Stimulated activated CD4-positive, alpha-beta T cell treated with anti-CD3 and anti-CD28 coated beads, Interleukin-4, amount 100 ng/mL, for 4 hours (primary cell): ENCODE measurements at places on chromosomes 3 and 15.

GRCh38 chr3:157079676-157080369, 80.1 kb downstream of the CCNL1 start:
- no peak for DNase-seq

DNA sequence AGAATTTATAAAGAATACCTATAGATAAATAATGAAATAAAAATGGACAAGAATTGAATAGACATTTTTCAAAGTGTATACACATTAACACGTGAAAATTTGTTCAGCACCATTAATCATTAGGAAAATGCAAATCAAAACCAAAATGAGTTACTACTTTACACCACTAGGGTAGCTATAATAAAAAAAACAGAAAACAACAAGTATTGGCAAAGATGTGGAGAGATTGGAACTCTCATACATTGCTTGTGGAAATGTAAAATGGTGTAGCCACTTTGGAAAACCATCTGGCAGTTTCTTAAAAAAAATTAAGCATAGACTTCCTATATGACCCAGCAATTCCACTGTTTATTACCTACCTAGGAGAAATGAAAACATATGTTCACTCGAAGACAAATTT, 172.8 kb upstream of the P2RY1 start:
- DNase-seq: no peak

DNA sequence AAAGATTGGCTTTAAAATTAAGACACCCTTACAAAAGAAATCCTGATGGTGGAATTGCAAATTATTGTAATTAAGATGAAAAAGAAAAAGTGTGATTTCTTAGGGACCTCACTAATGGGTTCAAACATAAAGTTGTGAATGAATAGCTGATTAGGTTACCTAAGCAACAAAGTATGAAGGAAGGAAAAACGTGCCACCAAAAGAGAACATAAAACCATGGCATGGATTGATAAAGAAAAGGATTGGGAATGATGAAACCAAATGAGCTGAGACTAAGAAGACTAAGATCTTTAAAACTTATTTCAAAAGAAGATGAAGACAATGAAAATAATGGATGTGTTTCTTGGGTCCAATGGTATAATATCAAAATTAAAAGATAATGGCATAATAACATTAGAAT, 32.2 kb upstream of the GUCA1C start:
- DNase-seq: no peak

DNA sequence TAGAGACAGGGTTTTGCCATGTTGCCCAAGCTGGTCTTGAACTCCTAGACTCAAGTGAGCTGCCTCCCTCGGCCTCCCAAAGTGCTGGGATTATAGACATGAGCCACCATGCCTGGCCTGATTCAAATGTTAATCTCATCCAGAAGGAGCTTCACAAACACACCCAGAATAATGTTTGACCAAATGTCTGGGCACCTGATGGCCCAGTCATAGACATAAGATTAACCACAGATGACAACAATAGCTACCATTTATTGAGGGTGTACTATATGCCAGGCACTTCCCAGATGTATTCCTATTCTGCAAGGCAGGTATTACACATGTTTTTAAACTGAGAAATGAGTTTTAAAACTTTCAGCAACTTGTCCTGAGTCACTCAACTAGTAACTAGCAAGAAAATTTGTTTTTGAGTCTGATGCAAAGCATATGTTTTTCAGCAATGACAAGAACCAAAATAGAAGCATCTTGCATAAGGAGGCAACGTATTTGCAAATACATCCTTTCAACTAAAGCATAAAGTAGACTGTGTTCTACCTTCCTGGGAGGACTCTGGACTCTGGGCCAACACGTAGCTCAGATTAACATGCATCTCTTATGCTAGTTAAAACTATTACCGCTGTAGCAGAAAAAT, 8.1 kb upstream of the SPG21 start:
- no peak for DNase-seq

- DNase-seq: no peak
Observed at GRCh38 chr3:26703519-26703918, 80.9 kb downstream of the LRRC3B start.

- no peak for DNase-seq
Observed at GRCh38 chr15:37764733-37765191, 169.7 kb upstream of the TMCO5A start.

DNA sequence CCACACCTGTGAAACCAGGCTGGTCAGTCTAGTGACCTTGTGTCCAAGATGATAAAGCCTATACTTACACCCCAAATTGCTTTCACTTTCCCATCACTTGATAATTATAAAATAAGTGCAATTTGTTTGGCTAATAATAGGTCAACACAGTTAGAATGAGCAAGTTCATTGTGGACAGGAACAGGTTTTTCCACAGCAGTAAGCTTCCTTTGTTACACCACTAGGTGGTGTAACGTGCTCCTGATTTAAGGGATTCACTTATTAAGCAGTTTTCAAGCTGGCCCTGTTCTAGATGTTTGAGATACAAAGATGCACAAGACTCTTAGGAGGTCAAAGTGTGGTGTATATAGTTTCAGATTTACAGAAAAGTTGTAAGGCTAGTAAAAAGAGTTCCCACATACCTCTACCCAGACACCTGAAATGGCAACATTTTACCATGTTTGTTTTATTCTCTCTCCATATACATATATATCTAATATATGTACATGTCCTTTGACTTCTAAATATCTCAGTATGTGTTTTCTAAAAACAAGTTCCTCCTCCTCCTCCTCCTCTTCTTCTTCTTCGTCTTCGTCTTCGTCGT, 6.8 kb upstream of the MFSD1 start:
- DNase-seq: no peak

GRCh38 chr15:95365511-95366107, 964.9 kb upstream of the NR2F2 start:
- DNase-seq: no peak

DNA sequence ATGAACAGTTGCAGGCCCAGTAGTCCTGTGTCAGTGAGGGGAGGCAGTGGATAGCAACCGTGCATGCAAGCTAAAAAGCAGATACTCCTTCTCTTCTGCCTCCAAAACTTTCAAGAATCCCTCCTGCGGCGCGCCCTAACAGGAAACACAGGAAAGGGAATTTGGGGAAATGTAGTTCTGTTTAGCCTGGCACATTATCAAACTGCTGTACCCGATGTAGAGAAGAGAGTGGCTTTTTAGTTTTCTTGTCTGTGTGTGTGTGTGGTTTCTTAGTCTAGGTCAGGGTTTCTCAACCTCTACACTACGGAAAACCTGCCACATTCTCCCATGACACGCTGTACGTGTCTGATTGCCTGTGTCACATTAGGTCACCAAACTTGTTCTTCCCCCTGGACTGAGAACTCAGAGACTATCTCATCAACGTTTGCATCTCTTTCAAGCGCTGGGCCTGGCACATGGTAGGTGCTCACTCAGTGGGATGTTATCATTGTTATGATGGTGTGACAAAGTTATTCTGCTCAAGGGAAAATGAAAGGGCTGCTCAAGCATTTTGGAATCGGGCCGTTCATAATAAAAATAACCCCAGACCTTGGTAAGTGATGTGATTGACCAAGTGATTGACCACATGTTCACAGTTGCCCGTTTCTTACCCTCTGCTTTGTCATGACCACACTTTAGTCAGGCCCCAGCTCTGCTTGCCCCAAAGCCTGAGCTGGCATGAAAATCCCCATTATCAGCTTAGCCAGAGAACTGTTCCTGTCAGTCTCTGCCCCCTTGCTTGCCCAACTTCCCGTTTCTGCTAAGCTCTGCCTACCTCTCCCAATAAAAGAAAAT, 33.2 kb downstream of the TM4SF4 start:
- no peak for DNase-seq

DNA sequence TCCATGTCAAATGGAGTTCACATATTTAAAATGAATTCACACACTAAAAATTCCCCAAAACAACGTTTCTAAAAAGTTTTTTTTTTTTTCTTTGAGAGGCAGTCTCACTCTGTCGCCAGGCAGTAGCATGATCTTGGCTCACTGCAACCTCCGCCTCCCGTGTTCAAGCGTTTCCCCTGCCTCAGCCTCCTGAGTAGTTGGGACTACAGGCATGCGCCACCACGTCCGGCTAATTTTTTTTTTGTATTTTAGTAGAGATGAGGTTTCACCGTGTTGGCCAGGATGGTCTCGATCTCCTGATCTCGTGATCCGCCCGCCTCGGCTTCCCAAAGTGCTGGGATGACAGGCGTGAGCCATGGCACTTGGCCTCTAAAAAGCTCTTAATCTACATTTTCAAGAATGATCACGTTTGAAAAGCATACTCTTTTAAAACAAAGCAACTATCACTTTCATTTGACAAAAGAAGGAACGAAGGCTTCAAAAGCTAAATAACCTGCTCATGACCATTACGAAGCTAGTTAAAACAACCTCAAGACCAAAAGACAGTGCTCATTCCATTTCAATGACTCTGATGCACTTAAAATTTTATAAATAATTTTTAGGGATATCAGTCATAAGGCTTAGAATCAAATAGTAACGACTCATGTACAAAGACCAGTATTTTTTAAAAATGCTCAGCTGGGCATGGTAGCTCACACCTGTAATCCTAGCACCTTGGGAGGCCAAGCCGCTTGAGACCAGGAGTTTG, 5.5 kb downstream of the UBE3A start:
- DNase-seq: no peak

DNA sequence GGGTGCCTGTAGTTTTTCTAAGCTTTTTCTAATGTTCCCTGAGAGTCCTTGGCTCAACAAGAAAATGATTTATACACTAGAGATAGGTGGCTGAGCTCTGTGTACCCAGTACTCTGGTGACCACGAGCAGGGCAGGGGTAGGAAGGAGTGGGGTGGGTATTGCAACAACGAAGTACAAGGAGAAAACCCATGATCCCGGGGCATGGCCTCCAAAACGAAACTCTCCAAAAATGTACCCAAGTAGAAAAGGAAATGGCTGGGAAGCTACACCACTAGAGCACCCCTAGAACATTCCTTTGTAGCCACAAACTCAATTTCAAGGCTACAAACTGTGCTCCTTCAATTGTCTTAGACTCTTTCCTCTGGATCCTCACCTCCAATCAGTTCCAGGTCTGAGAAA, 138.9 kb downstream of the DUT start:
- no peak for DNase-seq

- DNase-seq: no peak
Observed at GRCh38 chr3:190644035-190644434, 130.2 kb downstream of the IL1RAP start.

DNA sequence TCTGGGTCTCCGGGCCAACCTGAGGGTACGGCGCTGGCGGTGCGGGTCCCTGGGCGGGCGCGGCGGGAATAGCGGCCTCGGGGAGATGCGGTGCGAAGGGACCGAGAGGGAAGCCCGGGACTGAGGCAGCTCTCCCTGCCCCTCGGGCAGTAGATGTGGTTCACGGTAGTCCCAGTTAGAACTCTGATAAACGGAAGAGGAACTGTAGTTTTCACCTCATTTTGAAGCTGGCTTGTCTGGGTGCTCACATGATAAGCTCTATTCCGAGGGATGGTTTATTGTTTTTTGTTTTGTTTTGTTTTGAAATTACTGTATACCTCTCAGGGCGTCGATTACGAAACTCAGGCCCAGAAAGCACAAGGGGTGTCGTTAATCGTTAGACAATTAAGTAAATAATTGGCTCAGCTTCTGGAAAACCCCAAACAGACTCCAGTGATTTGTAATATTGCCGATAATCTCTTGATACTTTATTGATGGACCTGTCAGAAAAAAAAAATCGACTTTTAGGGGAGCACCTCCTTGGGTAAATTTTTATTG, 413 bp downstream of the NUSAP1 start:
- no peak for DNase-seq

- DNase-seq: peak; percentile 1
Observed at GRCh38 chr15:77027697-77028450, 32.9 kb downstream of the PSTPIP1 start.

DNA sequence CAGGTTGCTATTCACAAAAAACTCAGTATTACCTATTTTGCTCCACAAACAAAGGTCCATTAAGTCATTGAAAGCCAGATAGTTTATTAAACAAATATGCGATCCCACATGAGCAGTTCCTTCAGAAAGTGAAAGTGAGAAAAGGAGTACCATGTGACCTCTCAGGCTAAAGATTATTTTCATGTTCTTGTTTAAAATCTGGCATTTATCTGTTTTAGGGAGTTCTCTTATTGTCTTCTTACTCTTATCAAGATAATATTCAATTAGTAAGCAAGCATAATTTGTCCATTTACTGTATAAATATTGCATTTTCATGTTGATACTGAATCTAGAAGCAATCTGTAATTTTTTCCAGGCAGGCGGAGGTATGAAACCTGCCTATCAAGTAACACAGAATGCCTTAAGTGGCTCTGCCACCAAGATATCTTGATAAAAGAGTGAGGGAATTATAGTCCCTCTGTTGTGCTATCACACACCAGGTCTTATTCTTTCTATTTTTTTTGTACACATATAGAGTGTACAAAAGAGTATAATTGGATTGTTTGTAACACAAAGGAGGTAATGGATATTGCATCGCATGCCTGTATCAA, 20.1 kb upstream of the PLSCR5 start:
- no peak for DNase-seq

DNA sequence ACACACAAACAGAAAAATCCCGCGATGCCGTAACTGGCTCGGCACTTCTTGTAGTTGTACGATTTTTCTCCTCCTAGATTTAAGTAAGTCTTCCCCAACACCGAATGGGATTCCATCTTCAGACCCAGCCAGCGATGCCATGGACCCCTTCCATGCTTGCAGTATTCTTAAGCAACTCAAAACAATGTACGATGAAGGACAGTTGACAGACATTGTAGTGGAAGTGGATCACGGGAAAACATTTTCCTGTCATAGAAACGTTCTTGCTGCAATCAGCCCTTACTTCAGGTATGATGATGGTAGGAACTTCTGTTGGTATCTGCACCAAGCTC, 763 bp downstream of the KBTBD8 start:
- DNase-seq: no peak

- DNase-seq: no peak
Observed at GRCh38 chr15:42404461-42405235, 45.3 kb downstream of the CAPN3 start.

DNA sequence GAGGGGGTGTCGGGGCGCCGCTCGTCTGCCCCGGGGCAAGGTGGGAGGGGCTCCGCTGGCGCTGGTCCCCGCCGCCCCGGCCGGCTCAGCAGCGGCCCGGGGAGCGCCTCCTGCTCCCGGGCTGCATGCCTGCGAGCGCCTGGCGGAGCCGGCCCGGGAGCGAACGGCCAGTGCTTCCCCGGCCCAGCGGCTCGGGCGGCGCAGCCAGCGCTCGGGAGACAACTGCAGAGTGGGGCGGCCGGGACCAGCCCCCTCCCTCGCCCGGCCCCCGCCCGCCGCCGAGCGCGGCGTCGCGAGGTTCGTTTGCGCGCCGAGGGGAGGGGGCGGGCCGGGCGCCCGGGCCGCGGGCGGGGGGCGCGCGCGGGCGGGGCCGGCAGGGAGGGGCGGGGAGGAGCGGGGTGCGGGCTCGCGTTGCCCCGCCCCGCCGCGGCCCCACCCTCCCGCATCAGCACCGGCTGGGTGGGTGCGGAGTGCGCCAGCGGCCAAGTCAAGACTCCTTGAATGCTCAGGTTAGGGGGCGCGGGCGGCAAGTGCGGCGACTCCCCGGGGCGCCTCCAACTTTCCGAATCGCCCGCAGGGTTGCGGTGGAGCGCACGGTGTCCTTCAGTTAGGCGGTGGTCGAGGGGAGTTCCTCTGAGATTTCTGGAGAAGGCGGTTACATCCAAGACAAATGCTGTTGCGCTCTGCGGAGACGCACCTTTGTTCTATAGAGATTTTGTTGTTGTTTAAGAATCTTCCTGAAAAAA, at the start of gene RGMA:
Gene RGMA (minus strand): TSS at position 231 of the 746 bp plus-strand sequence. CDS start 279 bp downstream, outside the sequence.
- peak; percentile 5 for DNase-seq
